ENCODE measurements at places on chromosomes 3 and 15.

GRCh38 chr3:2099779-2100191 lies 1.1 kb downstream of the CNTN4 start:
- no peak for DNase-seq

GRCh38 chr15:72354496-72354895 lies 21.3 kb downstream of the HEXA start:
- DNase-seq = no peak

GRCh38 chr15:64582202-64582601 lies 121.8 kb downstream of the ZNF609 start:
- no peak for DNase-seq

GRCh38 chr3:135056084-135056730 lies 261.1 kb downstream of the EPHB1 start:
- DNase-seq = no peak

DNA sequence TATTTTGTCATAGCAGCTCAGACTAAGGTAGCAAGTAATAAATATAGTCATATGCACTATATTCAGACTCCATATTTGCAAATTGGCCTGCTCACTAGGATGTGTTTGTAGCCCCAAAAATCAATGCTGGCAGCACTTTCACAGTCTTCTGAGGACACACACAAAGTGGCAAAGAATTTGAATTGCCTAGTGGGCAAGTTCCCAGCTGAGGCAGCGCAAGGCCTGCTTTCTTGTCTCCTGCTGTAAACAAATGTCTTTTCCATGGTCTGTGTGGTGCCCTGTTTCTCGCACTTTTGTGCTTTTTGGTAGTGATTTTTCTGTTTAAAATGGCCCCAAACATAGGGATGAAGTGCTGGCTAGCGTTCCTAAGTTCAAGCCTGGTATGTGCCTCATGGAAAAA lies 416.0 kb downstream of the OCA2 start:
- DNase-seq = no peak

DNA sequence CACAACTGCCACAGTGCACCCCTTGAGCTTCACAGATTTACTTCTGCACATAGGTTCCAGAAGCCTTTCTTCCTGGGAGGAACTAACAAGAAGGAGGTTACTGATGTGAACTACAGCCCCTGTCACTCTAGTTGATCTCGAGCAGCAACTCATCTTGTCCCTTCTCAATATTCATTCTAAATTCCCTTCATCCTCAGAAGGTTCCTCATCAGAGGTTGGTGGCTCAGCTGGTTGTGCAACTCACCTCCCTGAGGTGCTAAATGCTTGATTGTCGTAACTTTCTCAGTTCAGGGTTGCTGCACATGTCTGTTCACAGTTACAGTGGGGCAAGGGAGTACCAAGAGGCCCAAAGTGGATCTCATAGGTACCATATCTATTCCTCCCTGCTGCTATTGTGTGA lies 5.7 kb upstream of the A4GNT start:
- DNase-seq = no peak

- DNase-seq = no peak
Measured at GRCh38 chr15:26773917-26774316, 1.1 kb upstream of the GABRB3 start.

- DNase-seq = no peak
Measured at GRCh38 chr3:52779011-52779836, 1.8 kb downstream of the ITIH1 start.

- no peak for DNase-seq
Measured at GRCh38 chr3:133478624-133479023, 78.8 kb downstream of the BFSP2 start.

- DNase-seq = no peak
Measured at GRCh38 chr3:111808439-111808838, 50.6 kb upstream of the PHLDB2 start.

DNA sequence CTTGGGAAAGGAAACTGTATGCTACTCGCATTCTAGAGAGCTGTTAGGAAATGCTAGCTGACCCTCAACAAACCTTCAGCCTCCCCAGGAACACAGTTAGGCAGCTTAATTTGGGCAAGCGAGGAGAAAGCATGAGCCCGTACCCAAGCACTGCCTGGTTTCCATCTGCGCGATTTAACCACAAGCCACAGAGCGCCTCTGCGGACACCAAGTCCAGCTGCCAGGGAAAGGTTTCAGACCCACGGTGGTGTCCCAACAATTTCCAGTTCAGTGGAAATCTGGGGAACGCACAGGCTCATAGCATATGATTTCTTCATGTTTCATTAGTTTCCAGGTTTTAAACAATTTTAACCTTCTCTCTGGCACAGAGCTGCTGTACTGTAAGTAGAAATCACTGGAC lies 617.6 kb downstream of the FHIT start:
- DNase-seq = no peak

- DNase-seq = no peak
Measured at GRCh38 chr15:74920456-74920855, 13.8 kb upstream of the FAM219B start.

All from GM04504 (cell line).